Left ventricle myocardium inferior (tissue), 1 donor: ENCODE measurements at places on chromosomes 2 and 18. TPM values are rescaled to one million over a fixed set of nuclear protein-coding genes. Genes with fewer than 3 reads are reported as not detected.

Gene BCL11A
- total RNA-seq: 27.1 TPM

DNA sequence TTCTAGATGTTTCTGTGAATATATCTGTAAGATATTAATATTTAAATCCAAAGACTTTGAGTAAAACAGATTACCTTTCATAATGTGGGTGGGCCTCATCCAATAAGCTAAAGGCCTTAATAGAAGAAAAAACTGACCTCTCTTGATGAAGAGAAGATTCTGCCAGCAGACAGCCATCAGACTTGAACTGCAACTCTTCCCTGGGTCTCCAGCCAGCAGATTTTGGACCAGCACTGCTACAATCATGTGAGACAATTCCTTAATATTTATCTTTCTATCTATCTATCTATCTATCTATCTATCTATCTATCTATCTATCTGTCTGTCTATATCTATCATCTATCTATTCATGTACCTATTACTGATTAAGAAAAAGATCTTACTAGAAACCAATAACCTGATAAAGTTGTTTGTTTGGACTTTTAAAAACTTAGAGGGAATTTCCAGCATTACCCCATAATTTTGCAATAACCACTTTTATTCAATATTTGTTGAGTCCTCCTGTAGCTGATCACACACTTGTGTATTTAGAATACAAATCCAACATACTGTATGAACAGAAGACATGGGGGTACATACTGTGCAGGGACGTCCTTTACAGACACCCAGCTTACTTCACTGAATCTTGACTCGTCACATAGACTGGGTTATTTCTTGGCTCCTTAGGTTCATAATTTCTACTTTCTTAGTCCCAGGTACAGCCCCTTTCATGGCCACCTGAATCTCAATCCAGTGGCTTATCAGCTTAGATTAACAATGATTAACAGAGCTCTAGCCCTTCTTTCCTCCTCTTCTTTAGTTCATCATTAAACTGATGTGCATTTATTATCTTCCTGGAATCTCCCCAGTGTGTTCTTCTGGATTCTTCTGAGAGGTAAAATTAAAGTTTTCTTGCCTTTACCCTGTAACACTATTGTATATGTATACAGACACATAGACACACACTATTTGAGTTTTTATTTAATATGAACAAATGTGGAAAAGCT lies 27.2 kb upstream of the STAT4 start:
- no peak for DNase-seq

Gene KIF1A
- 2.0 TPM for total RNA-seq

GRCh38 chr18:2589345-2590068 lies 18.1 kb downstream of the NDC80 start:
- no peak for DNase-seq

DNA sequence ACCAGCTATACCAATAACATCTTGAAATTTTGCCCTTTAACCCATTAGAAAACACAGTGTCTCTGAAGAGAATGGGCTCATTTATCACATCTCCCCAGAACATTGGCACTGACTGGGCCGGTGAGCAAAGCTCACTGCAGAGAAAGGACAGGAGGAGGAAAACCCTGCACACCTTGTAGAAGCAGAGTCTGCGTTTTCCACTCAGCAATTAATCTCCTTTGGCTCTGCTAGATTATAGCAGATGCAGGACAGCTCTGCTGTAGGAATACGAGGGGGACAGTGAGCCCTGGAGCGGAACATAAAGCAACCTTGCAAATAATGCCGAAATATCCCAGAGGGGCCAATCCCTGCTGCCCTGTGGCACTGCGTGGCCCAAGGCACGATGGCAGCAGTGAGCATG lies 113.9 kb downstream of the TSN start:
- DNase-seq: no peak

GRCh38 chr2:221590861-221591365 lies 18.8 kb upstream of the EPHA4 start:
- no peak for DNase-seq

Gene MYOM1
- total RNA-seq: 667 TPM

Gene SLC16A14
- total RNA-seq: 3.4 TPM

DNA sequence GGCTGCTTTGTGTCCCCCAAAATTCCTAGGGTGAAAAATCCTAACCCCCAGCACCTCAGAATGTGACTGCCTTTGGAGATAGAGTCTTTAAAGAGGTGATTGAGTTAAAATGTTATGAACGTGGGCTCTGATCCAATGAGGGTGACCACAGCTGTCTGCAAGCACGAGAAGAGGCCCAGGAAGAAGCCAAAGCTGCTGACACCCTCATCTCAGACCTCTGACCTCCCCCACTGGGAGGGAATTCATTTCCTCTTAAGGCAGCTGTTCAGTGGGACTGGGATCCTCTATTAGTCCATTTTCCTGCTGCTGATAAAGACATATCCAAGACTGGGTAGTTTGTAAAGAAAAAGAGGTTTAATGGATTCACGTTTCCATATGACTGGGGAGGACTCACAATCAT lies 544.4 kb downstream of the DCDC2C start:
- DNase-seq: no peak
